ENCODE measurements at places on chromosomes 2 and 18.

DNA sequence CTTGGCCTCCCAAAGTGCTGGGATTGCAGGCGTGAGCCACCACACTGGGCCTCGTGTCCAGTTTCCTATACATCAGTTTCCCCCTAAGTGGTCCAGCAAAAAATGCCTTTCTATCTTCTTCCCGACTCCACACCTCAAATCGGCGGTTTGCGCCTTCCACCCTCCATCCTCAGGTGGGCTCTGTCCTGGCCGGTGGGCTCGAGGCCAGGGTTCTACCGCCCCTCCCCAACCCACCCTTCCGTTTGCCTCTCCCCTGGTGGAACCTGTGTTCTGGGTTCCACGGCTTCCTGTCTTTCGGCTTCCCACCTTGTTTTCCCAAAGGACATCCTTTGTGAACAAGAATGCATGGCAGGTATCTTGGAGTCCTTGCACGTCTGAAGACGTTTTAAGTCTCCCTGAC is 104.4 kb downstream of the HS6ST1 start:
- no peak for DNase-seq

GRCh38 chr2:100982431-100982861 is 19.6 kb upstream of the RPL31 start:
- DNase-seq, result no peak

DNA sequence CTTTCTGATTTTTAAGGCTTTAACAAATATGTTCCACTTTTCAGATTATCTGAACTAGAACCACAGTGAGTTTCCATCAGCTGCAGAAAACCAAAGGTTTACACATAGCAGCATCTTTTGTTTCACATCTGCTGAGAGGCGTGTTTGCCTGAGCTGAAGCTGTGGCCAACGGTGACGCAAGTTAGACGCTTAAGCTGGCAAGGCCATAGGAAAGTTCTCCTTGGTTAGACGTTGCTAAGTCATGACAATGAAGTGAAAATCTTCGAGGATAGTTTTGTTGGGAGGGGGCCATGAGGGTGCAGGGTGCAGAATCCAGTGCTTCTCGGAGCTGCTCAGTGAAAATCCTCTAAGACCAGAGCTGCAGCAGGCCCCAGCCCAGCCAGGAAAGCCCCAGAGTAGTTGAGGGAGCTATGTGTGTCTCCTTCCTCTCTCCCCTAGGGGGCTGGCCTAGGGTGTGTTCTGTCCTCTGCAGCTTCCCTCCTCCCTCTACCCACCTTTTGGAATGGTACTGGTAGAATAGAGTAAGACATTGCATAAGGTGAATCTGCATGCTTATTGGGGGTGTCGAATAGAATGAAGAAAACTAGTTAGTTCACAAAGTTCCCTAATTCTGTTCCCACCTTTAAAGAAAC is 105.4 kb downstream of the FHOD3 start:
- no peak for DNase-seq

- DNase-seq, result peak; percentile 16
Measured at GRCh38 chr2:97733341-97734035, 20.1 kb downstream of the ZAP70 start.

- DNase-seq, result no peak
Measured at GRCh38 chr2:3159782-3160545, 217.7 kb downstream of the EIPR1 start.

DNA sequence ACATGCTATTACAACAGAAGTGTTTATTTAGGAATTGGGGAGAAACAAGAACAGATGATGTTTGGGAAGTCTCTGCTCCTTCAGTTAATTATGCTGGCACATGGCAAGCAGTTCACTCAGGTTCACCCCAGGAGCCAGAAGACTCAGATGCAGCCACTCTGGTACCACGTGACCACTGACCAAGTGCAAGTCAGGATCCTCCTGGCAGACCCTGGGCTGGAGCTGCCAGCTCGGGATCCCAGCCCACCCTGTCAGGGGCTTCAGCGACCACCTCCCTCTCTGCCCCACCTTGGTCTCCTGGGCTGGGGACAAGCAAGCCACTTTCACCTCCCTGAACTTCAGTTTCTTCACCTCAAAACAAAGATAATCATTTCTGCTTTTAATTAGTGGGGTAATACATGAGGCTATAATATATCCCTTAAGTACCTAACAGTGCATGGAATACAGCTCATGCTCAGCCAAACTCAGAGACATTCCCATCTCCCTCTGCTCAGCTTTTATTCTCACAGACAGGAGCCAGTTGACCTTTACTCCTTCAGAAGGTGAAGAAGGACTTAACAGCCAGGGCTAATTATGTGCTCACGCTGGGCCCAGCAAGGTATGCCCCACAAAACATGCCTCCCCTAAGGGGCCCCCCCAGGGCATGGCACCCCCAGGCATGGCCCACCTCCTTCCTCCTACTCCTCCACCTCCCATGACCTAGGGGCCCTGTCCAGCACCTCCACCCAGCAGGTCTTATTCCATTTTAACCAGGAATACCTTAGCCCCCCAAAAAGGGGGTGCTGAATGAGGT is 11.8 kb downstream of the CRACDL start:
- no peak for DNase-seq

DNA sequence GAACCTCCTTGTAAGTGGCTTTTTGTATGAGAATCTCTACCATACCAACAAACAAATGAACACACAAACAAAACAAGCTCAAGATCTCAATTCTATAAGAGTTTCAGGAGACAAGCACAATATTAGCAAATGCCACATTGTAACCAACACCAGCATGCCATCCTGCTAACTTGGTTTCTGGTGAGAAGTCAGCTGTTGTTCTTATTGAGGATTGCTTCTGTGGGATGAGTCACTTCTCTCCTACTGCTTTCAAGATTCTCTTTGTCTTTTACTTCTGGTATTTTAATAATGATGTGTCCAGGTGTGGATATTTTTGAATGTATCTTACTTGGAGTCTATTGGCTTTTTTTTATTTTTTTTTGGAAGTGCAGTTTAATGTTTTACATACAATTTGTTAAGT is 131.7 kb downstream of the BCL2L11 start:
- no peak for DNase-seq

DNA sequence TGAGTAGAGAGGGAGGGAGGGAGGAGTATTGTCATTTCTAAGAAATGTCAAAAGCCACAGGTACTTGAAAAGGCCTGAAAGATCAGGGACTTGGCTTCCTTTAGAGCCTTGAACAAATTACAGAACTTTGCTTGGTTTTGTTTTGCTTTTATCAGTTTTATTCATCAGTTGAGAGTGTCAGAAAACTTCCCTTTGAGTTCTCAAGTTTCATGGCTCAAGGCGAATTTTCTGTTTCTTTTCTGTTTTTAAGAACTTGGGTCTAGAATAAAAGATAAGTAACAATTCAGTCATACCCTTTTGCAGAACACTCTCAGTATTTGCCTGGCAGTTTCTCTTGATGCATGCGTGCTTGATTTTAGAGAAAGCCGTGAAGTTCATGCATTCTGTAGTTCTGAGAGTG is 531.9 kb downstream of the PARD3B start:
- DNase-seq, result no peak

DNA sequence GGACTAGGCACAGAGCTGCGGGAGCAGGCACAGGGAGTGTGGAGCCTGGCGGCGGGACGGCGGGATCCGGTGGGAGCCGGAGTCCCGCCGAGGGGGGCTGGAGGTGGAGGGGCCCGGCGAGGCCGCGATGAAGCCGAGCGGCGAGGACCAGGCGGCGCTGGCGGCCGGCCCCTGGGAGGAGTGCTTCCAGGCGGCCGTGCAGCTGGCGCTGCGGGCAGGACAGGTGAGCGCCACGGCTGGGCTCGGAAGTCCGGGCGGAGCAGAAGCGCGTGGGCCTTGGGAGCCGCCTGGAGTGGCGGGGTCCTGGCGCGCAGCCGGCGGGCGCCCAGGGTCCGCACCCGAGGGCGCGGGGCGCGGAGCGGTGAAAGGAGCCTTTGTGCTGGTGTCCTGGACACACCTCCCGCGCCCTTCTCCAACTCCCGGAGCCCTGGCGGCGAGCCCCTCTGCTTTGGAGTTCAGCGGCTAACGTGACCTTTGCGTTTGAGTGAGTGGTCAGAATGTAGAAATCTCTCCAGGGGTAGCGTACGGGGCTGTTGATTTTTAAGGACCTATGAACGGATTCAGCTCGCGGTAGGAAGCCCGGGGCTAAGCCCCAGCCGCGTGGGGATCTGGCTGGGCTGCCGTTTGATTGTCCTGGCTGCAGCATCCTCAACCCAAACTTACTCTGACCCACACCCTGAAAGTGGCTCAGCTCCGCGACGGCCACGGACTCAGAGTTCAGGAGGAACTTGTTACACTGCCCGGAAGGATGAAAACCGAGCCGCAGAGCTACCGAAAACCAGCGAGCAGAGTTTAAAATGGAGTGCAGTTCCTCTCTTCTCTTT is 448 bp downstream of the IMPA2 start:
- peak; percentile 31 for DNase-seq

- no peak for DNase-seq
Measured at GRCh38 chr2:79686884-79687283, 174.0 kb downstream of the CTNNA2 start.

GRCh38 chr2:63225964-63226686 is 175.5 kb downstream of the OTX1 start:
- no peak for DNase-seq

GRCh38 chr2:204145791-204146190 is 209.2 kb downstream of the ICOS start:
- no peak for DNase-seq

GRCh38 chr18:68414407-68414806 is 300.5 kb downstream of the TMX3 start:
- DNase-seq, result no peak

DNA sequence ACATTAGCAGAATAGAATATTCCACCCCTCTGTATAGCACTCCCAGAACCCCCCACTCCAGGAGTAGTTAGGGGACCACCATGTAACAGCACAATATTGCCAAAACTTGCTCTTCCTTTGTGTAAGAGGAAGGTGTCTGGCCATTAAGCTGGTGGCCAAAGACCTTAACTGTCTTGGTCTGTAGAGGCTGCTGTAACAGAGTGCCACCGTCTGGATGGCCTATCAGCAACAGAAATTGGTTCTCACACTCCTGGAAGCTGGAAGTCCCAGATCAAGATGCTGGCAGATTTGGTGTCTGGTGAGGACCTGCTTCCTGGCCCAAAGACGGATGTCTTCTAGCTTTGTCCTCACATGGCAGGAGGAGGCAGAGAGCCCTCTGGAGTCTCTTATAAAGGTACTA is 61.6 kb upstream of the TGFA start:
- no peak for DNase-seq

DNA sequence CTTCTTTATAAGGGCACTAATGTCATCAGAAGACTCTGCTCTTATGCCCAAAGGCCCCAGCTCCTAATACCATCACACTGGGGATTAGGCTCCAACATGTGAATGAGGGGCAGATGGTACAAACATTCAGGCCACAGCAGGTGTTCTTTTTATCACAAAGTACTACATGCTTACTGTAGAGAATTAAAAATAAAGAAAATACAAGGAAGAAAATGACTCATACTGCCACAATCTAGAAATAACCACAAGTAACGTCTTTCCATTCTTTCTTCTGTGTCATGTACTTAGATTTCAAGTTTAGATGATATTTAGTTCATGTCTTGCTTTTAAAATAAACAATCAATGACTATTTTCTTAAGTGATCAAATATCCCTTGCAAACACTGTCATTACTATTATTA is 100.3 kb upstream of the NEDD4L start:
- DNase-seq, result no peak

- no peak for DNase-seq
Measured at GRCh38 chr2:144430722-144431391, 89.1 kb downstream of the ZEB2 start.

DNA sequence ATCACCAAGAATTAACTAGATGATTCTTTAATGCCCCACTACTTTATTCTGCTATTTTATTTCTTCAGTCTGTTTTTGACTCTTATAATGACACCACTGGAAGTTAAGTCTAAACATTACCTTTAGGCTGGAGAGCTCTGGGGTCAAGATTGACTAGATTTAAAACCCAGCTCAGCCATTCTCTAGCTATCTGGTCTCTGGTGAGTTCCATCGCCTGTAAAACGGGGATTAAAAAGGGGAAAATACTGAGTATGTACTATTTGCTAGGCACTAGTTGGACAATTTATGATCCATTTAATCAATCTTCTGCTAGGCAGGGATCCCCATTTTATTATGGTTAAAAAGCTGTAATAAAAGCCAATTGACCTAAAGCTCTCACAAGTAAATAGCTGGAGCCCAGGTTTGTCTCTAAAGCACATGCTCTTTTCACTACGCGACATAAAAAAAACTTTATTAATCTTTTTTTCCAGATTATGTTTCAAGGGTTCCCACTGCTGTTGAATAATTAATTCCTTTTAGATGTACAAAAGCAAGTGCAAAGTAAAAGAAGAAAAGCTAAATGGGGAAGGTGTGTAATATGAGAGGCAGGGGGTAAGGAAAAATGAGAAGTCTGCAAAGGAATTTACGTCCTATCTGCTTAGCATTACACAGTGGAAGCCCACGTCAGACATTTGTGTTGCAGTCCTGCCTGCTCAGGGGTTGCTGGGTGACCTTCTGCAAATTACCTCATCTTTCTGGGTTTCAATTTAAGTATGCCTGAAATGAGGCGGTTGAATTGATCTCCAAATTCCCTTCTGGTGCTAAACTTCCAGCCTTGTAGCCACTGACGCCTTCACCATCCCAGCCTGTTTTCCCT is 918 bp upstream of the NABP1 start:
- no peak for DNase-seq

- no peak for DNase-seq
Measured at GRCh38 chr2:173952267-173953046, 12.7 kb downstream of the SP3 start.

GRCh38 chr2:107278672-107279071 is 392.7 kb upstream of the ST6GAL2 start:
- DNase-seq, result no peak

GRCh38 chr2:88606371-88607030 is 20.8 kb downstream of the EIF2AK3 start:
- DNase-seq, result no peak

DNA sequence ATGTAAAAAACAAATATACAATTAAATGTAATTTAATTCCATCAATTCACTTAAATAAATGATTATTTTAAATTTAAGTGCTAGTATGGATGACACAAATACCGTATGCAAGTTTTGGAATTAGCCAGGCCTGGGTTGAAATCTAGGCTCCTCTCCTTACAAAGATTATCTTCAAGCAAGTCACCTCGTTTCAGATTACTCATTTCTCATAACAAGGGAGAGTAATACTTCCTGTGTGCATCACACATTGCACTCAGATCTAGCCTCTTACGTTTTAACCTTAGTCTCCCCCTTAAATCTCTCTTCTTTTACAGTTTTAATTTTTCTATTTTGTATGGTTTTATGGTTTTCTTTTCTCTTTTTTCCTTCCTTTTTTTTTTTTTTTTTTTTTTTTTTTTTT is 1475.9 kb upstream of the NXPH2 start:
- DNase-seq, result no peak

GRCh38 chr2:80489717-80490116 is 185.2 kb upstream of the LRRTM1 start:
- no peak for DNase-seq

GRCh38 chr2:79292239-79292957 is 132.8 kb upstream of the REG3A start:
- DNase-seq, result no peak

All from activated T-cell treated with anti-CD3 and anti-CD28 coated beads, Interleukin-2, amount 50 U/mL, for 1 hour (primary cell).